ENCODE measurements at places on chromosomes 11 and 22. TPM values are rescaled to one million over a fixed set of nuclear protein-coding genes. Genes with fewer than 3 reads are reported as not detected.

DNA sequence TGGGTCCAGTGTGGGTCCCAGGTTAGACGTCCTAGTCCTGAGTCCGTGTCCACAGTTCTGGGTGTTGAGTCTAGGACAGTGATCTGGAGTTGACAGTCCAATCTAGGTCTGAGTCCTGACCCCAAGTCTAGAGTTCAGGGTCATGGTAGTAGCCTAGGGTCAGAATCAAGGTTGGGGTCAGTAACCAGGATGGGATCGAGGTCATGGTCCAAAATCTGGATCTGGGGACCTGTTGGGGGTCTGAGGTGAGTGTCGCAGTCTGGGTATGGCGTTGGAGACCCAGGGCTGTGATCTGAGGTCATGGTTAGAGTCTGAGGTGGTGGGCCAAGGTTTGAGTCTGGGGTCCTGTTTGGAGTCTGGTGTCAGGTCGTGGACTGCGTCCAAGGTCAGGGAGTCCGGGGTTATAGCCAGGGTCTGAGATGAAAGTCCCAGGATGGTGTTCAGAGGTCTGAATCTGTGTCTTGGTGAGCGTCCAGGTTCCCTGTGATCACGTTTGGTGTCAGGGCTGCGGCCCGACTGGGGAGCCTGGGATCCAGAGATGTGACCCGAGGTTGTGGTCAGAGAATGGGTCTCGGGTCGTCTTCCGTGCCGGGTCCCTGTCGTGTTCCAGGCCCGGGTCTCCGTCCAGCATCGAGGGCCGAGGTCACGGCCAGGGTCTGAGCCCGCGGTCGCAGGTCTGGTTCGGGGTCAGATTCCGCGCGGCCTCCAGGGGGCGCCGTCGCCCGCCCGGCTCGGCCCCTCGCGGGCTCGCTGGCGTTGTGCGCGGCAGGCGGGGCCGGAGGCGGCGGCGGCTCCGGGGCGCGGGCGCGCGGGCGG, 432 bp upstream of the GRK2 start:
- no peak for DNase-seq

OR5M10 gene
- total RNA-seq = not detected

DNA sequence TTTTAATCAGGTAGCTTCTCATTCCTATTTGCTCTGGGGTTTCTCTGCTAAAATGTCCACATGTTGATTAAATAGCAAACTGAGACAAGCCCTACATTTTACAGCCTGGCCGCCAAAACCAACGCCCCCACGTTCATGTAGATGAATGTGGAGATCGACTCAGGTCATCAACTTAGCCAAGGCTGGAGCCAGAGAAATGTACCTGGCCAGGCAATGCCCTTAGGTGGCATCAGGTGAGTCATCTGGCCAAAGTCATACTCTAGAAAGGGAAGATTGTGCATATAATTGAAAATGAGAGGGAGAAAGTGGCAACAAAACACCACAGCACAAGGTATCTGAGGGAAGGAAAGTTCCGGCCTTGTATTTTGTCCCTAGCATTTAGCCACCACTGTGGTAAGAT, 37.1 kb upstream of the CCDC89 start:
- DNase-seq = no peak

- no peak for DNase-seq
Measured at GRCh38 chr11:84686716-84687115, 940.4 kb downstream of the DLG2 start.

DNA sequence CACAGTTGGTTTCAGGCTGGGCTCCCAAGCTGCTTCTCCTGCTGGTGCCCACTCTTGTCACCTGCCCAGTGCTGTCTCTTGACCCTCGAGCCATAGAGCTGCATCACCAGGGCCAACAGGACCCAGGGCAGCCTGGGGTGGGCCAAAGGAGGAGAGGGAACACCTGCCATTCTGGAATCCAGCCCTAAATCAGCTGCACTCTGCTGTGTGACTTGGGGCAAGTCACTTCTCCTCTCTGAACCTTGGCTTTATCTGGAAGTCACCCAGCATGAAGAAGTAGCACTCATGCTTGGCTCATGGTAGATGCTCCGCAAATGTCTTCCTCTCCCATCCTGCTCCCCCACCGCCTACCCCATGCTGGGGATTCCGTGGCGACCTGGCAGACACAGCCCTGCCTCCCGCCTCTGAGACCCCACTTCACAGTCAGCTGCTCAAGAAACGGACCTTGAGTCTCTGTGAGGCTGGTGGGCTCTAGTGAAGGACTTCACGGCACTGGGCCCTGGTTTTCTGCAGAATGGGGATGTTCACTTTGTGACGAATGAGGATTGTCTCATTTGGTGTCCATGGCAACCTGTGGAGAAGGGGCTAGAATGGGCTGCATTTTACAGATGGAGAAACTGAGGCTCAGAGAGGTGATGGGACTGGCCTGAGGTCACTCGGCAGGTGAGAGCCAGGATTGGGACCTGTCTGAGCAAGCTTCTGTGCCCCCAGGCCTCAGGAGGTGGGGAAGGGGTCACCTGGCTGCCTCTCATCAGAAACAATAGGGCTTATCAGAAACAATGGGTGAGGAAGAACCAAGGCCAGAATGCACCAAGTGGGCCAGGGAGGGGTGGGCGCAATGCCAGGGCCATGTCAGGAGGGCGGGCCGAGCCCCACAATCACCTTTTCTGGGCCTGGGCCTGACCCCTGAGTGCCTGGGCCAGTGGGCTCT, 12.4 kb downstream of the EMID1 start:
- DNase-seq = no peak

OR6A2 gene
- total RNA-seq = not detected

- DNase-seq = no peak
Measured at GRCh38 chr11:109307366-109307765, 114.6 kb upstream of the C11orf87 start.

GRCh38 chr11:128763224-128763623, 69.4 kb downstream of the FLI1 start:
- no peak for DNase-seq

DNA sequence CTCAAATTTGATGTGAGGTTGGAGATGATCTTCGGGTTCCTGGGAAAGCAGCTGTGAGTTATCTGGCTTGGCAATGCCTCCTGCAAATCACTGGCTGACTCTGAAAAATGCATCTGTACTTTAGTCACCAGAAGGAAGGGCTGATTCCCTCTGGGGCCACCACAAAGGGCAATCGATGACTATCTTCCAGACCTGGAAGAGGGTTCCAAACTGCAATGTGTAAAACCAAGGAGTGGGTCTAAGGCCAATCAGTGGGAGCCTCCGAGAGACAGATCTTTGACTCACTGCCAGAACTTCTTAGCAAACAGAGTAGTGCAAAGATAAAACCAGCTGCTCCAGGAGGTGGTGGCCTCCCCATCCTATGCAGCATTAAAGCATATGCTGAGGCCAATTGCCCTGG, 29.1 kb upstream of the PAK1 start:
- DNase-seq = no peak

GRCh38 chr11:104095791-104096190, 59.4 kb downstream of the DDI1 start:
- DNase-seq = no peak

DNA sequence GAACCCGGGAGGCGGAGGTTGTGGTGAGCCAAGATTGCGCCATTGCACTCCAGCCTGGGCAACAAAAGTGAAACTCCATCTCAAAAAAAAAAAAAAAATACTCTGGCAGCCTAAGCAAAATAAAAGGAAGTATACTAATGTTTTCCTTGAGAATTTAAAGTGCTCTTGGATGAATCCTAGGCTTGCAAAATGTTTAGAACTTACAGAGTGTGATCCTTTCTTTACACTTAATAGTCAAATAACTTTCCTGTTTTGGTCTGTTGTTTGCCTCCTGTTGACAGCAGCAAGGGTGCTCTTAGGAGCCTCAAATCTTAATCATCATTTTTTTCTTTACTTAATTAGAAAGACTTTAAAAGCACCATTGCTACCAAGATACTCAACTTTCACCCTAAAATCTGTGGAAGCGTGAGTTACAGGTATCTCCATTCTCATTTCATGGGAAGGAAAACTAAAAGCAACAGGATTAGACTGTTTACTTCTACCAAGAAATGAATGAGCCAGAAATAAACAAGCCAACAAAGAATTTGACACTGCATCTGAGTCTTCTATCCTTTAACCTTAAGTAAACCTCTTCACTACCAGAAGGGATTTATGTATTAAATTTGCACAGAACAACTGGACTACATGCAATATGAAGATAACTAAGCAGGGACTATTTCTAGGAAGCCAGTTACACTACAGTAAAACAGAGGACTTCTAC, 38.7 kb upstream of the CRTAM start:
- no peak for DNase-seq

DNA sequence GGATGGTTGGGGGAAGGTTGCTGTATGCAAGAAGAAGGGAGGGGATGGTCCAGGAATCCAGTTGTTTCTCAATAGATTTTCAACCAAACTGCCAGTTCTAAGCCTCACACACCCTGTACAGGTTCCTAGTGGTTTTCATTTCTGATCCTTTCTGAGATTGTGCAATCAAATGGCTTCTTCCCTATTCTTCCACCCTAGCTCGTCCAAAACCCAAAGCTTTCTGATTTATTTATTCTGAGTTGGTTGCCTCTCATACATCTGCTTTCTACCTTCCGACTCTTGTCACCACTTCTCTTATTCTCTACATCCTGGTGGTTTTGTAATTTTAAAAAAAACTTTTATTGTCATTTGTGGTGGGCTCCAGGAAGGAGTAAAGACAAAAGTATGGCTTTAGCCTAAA, 12.6 kb downstream of the OR5A2 start:
- no peak for DNase-seq

- DNase-seq = no peak
Measured at GRCh38 chr11:9266132-9266736, 1.1 kb upstream of the DENND5A start.

KRTAP5-9 gene
- not detected for total RNA-seq

TSGA10IP gene
- not detected for total RNA-seq

- DNase-seq = no peak
Measured at GRCh38 chr11:1760351-1761109, 3.2 kb downstream of the CTSD start.

- DNase-seq = no peak
Measured at GRCh38 chr11:26865703-26866102, 128.2 kb upstream of the FIBIN start.

DNA sequence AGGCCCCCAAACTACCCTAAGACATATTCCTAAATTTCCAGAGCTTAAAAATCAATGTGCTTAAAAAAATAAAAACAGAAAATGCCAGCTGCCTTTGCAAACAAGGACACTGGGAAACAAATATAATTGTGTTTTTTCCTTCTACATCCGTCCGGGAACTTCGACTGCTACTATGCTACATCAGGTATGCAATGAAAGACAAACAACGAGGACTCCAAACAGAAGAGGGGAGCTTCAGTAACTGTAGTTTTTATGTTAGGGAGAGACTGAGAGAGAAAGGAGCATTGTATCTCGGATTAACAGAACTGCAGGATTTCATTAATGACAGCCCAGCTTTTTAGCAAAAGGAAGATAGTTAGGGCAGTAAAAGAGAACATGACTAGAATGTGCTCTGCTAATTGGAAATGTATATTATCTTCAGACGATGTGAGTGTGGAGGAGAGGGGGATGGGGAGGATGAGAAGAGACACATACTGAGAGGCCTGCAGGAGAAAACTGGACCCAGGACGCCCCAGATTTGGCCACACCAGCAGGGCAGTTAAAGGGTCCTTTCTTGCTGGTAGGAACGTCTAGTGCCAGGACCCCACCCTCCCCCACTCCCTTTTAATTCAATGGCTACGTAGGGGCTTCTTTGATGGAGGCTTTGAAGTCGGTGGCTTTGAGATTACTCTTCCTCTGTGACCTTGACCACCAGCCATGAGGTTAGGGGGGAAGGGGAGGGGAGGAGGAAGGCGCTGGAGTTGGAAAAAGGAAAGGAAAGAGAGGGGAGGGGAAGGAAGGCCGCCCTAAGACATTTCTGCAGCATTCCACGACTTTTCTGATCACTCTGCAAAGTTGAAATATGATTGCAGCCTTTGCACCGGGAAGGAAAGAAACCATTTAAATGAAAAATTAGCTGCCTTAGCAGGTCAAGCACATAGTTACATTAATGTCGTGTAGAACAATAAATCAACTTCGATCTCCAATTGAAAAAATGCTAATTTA, 187.1 kb downstream of the BLID start:
- no peak for DNase-seq

GRCh38 chr11:82038154-82038553, 695.5 kb downstream of the FAM181B start:
- DNase-seq = no peak

CD3G gene
- 0.21 TPM for total RNA-seq

BATF2 gene
- 0.98 TPM for total RNA-seq

DNA sequence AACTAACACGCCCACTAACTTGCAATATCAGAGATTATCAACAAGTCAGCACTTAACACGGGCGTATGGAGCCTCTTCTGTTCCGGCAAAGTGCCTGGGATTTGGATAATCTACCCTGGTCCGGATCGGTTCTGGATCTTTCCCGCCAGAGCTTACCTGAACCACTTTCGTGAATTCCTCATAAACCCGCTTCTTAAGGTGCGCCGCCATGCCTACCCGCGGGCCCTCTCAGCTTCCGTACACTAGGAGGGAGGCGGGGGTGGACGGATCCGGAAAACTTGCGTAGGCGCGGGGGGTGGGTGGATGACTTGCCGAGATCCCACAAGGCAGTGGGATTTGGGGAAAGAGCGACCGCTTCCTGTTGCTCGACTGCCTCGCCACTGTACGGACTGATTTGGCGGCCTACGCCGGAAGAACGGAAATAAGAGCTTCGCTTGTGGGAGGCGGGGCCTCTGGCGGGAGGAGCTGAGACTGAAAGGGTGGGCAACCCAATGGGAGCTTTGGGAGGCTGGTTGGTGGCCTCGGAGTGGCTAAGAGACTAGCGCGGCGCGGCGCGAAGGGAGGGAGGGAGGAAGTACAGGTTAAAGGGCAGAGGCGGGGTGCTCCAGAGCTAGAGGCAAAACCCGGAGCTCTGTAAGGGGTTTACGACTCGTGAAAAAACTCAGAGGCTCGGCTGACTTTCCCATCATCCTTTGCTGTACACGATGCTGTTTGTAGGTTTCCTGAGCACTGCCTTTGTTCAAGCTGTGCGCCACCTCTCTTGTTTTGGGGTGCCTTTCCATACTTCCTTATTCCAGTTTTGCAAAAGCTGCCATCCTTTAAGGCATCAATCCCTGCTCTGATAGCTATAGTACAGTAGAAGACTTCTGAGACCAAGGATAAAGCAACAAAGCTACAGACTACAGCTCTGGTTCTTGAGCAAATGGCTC, at the start of gene INTS4:
Gene INTS4, minus strand, starts transcription at position 235 of the 929 bp plus-strand sequence. Its CDS starts 25 bp downstream, at position 210.
- peak; percentile 99 for DNase-seq

- DNase-seq = no peak
Measured at GRCh38 chr11:73406131-73406530, 29.9 kb downstream of the RELT start.

ZNF215 gene
- total RNA-seq = 1.9 TPM

PRAME gene
- 1.4 TPM for total RNA-seq

DNA sequence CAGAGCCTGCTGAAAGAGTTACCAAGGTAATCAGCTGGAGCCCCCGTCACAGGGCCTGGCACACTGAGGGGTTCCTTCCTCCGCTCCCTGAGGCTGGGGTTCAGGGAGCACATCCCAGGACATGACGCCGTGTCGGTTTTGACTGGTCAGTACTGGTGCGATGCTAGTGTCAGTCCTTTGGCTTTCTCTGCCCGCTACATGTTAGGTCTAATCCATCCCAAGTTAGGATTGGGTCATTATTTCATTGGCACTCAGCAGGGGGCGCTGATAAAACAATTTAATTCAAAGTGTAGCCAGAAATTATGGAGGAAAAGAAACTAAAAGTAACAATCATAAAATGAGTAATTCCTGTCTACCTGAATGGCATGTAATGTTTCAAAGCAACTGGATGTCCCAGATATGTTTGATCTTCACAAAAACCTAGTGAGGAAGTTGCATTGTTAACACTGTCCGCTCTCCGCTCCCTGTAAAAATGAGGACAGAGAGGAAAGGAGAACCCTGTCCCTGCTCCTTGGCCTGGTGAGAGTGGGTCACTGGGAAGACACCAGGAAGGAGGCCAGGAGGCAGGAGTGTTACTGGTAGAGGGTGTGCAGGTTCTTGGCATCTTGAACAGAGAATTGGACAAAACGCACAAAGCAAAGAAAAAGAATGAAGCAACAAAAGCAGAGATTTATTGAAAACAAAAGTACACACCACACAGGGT, 27.1 kb downstream of the TSKU start:
- DNase-seq = no peak

Measured in GM12878 (cell line).